ENCODE measurements at places on chromosomes 13 and 19. TPM values are rescaled to one million over a fixed set of nuclear protein-coding genes. Genes with fewer than 3 reads are reported as not detected.

Gene KCNRG
- total RNA-seq = 0.33 TPM

GRCh38 chr19:54928299-54928698, 19.0 kb downstream of the NLRP7 start:
- no peak for DNase-seq

GRCh38 chr13:79423801-79424642, 18.0 kb upstream of the RBM26 start:
- peak; percentile 23 for DNase-seq

DNA sequence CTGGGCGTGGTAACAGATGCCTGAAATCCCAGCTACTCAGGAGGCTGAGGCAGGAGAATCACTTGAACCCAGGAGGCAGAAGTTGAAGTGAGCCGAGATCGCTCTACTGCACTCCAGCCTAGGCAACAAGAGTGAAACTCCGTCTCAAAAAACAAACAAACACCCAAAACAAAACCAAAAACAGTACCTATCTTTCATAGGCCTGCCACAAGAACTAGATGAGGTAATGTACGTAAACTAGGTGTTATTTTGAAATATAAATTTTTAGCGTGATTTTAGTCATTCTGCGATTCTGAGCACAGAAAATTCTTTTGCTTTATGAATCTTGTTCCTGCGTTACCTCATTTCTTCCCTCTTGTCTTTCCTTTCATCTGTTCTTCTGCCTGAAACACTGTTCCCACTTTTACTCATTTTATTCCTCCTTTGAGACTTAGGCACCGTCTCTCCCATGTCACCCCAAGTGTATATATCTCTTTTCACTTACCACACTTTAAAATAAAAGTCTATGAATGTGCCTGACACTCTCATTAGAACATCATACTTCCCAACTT, 238.2 kb upstream of the HTR2A start:
- no peak for DNase-seq

Gene ADPRHL1
- total RNA-seq = 0.89 TPM

DNA sequence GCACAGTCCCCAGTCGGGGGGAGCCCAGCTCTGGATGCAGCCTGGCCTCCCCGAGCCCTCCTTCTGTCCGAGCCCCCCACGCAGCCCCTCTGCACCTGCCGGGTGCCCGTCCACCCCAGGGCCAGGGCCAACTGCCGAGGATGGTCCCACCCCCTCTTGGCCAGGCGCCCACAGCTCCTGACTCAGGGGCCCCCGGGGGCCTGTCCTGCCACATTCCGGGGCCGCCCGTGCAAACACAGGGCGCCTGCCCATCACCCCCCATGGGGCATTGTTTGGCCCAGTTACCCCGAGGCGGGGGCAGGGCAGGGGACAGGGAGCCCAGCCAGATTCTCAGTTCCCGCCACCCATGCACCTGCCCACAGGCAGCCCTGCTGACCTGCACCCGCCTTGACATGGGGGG, 5.3 kb upstream of the TCF3 start:
- DNase-seq = peak; percentile 66

Gene KIR2DL3
- not detected for total RNA-seq

DNA sequence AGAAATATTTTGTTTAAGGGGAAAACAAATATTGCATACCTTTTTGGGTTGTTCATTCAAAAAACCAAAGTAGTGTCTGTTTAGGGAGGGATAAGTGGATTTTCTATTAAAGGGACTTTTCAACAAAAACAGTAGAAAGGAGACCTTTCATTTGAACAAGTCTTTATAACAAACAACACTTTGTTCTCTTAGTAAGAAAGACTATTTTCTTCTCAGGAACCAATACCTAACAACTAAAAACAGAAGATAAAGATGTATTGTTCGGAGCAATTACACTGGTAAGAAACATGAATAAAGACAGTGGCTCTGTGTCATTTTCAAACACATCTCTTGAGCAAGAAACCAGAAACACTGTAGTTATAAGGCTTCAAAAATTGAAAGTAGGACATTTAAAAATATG, 1610.1 kb upstream of the PCDH20 start:
- no peak for DNase-seq

Gene PDE4C
- 1.4 TPM for total RNA-seq

- no peak for DNase-seq
These were observed 43.7 kb downstream of the FOXO1 start for GRCh38 chr13:40622761-40623160.

Gene SMIM24
- total RNA-seq = 6.0 TPM

GRCh38 chr13:108911807-108912206, 282.4 kb downstream of the MYO16 start:
- no peak for DNase-seq

Gene PLIN4
- total RNA-seq = 0.10 TPM

DNA sequence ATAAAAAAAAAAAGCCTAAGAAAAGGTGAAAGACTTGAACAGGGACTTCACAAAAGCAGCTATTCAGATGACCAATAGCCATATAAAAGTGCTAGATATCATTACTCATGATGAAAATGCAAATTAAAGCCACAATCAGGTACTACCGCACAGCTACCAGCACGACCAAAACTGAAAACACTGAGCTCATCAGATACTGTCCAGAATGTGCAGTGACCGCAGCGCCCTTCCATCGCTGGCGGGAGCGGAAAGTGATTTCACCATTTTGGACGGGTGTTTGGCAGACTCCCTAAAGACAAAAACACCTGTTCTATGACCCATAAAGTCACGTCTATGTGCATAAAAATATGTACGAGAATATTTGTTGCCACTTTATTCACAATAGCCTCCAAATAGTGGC, 60.7 kb downstream of the SLC6A16 start:
- no peak for DNase-seq

DNA sequence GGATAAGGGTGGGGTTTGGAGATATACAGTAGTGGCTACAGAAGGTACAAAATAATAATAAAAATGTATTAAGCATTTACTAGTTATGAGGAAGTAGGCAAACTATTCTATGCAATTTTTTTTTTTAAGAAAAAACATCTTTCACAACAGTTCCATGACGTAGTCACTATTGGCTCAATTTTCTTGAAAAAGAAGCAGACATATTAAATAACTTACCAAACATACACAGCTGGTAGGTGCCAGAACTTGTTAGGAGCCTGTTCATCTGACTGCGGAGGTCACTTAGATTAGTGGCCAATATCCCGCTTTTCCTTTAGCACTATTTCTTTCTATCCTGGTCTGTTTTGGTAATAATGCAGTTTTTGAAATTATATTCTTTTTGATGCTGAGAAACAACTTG, 593.5 kb downstream of the KCTD12 start:
- no peak for DNase-seq

Gene PABPC3
- 0.04 TPM for total RNA-seq

- DNase-seq = peak; percentile 19
These were observed 444.6 kb upstream of the SGCG start for GRCh38 chr13:22736084-22736767.

DNA sequence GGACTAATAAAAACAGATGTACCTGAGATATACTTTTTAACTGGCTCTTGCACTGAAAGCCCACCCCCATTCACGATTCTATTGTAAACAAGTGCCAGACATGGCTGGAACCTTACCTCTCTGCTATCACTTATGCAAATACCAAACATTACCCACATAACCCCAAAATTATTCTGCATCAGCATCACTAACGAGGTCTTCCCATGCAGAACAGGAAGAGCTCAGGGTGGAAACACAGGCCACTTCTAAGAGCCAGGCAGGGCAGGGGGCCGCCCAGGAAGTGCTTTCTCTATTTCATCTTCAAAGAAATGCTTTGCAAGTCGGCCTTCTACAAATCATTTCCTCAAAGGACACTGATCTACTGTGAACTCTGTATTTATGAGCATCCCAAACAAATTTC, 7.3 kb downstream of the IRS2 start:
- DNase-seq = no peak

Gene IGLON5
- 18.2 TPM for total RNA-seq

GRCh38 chr19:9877780-9878510, 42.8 kb downstream of the PIN1 start:
- no peak for DNase-seq

Gene LRFN3
- total RNA-seq = 9.9 TPM

GRCh38 chr13:80436571-80437169, 95.7 kb upstream of the SPRY2 start:
- no peak for DNase-seq

- DNase-seq = no peak
These were observed at the start of gene CYP4F11 for GRCh38 chr19:15934332-15935078. Gene CYP4F11, minus strand, starts transcription at chr19:15934529. Its CDS starts 121 bp downstream, at chr19:15934408.

Gene MIDN
- total RNA-seq = 50.3 TPM

Gene KEAP1
- 82.3 TPM for total RNA-seq

DNA sequence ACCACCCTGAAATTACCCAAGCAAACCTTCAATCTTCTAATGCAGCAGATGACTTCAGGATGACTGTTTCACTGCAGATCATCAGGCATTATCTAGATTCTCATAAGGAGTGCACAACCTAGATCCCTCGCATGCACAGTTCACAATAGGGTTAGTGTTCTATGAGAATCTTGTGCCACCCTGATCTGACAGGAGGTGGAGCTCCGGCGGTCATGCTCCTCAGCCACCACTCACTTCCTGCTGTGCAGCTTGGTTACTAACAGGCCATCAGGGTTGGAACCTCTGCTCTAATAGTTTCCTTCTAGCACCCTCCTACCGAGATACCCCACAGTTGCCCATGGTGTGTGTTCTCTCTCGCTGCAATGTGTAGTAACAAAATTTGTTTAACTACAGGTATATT, 442.8 kb downstream of the FGF14 start:
- no peak for DNase-seq

GRCh38 chr13:91127995-91128394, 219.5 kb upstream of the MIR17HG start:
- no peak for DNase-seq

GRCh38 chr13:80586356-80586755, 245.4 kb upstream of the SPRY2 start:
- DNase-seq = no peak

DNA sequence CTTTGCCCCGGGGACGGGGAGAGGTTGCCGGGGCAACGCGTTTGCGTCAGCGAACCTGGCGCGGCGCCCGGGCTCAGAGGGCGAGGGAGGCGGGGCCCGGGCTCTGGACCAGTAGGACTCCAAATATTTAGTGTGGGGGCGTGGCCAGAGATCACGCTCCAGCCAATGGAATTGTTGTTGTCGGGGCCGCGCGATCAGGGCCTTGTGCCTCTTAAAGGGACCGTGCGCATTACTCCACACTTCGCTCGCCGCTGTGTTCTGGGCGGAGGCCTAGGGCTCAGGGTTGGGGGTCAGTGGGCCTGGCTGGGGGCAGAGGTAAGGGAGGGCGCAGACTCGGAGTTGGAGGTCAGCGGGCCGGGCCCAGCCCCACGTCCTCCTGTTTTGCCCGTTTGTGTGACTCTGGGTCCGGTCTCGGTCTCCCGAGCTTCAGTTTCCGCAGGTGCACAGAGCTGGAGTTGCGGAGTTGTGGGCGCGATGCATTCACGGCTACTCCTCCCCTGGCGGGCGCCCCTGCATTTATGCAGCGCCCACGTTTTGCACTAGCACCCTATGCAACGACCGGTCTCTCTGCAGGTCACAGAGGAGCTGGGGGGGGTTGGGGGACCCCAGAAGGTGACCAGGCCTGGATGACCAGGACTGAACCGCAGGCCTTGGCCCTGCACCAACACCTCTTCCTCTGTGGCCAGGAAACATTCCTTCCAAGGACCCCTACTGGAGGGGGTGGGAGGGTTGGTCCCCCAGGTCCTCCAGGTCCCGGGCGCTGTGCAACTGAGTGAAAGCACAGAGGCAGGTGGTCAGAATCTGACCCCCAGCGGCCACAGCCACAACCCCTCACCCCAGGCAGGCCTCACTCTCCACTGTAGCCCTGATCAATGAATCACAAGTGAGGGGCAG, 10.7 kb upstream of the MKNK2 start:
- peak; percentile 100 for DNase-seq
